ENCODE measurements at places on chromosomes 3 and 15.
A peak's percentile ranks its signal among the peaks of the same experiment; 100 is the strongest.

GRCh38 chr15:76930831-76931396, 635 bp upstream of the RCN2 start:
- peak; percentile 34 for DNase-seq

DNA sequence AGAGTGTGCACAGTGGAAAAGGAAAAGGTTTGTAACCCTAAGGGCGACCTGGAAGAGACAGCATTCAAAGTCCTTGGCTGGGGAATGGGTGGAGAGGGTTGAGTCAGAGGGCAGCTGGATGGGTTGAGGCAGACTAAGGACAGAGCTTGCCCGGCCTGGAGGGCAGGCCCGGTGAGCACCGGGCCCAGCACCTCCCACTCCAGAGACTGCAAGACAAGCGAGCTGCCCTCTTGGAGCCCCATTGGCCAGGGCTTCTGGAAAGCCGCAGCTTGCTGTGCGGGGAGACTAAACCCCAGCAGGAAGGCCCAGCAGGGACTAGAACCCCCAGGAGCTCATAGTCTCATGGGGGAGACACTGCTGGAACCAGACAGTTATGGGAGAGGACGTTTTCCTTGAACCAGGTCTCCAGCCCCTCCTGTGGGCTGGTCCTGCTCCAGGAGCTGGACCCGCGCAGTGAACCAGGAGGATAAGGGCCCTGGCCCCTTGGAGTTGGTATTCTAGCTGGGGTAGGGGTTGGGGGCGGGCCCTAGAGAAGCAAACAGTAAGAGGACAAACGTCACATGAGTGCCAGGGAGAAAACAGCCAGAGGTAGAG, 59.1 kb downstream of the RGMA start:
- no peak for DNase-seq

GRCh38 chr3:131957511-131957910, 77.3 kb downstream of the CPNE4 start:
- no peak for DNase-seq

DNA sequence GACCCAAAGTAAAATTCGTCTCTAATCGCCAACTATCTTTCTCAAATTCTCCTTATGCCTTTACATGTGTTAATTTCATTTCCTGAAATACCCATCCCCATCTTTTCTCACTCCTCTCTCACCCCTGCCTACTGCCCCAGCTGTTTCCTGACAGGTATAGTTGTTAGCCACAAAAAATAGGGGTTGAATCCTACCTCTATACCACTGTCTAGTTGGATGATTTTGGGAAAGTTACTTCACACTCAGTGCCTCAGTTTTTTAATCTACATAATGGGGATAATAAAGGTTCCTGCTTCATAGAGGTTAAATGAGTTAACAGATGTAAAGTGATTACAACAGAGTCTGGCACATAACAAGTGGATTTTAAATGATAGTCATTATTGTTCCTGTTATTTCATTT, 189.7 kb downstream of the TNIK start:
- no peak for DNase-seq

DNA sequence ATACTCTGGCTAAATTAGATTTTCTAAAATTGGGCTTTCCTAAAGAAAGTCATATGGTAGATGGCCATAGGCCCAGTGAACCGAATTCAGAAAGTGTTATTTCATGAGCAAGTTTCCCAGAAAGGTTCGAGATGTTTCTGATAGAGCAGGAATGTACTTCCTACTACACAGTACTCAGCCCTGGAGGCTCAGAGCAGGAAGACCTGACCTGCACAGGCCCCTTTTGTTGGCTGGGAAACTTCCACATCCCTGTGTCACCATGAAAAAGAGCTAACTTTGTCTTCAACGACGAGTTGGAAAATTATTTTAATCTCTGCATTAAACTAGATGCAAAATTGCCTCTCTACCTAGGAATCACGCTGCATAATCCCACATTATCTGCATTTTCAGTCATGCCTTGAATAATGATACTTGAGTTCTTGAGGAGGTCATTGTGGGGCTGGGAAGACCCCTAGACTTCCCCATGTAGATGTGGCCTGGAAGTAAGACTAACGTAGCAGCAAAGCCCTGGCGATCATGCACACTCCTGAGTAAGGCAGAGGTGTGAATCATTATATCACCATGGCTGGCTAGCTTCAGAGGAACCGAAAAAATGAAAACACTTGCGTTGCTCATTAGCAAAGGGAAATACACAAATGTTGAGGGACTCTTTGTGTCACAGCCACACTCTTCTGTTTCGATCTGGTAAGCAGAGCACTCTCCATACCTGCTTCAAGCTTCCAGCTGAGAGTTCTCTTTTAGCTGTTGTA, 47.1 kb downstream of the CMTM7 start:
- no peak for DNase-seq

GRCh38 chr3:46416125-46416810, 9.2 kb downstream of the CCRL2 start:
- no peak for DNase-seq

GRCh38 chr3:101340591-101340990, 20.2 kb upstream of the IMPG2 start:
- peak; percentile 25 for DNase-seq
